Colonic mucosa (tissue), 4 donors: ENCODE measurements at places on chromosomes 12 and 14. TPM values are rescaled to one million over a fixed set of nuclear protein-coding genes. Genes with fewer than 3 reads are reported as not detected.

DNA sequence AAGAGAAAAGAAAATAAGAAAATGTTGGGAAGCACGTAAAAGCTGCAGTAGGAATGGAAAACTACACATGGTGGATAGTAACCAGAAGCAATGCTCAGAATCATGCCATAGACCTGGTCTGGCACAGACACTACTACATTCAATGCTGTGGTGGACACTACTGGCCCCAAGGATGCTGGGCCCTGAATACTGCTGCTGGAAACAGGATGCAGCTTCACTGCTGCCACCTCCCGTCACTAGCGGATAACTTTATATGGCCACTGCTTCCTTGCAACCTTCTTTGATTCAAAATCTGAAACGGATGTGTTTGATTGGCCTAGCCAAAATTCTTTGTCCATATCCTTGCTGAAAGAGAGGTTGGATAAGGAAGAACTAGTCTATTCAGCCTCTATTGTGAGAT lies 30.7 kb downstream of the ADCY6 start:
- no peaks in the 10 kb centered on the region for H3K4me1 ChIP-seq
- H3K4me3 ChIP-seq: no peak overlapping the region
- no peaks in the 10 kb centered on the region for H3K27me3 ChIP-seq
- no peak for DNase-seq
- no peak overlapping the region for H3K27ac ChIP-seq
- H3K36me3 ChIP-seq: no peaks in the 10 kb centered on the region

DNA sequence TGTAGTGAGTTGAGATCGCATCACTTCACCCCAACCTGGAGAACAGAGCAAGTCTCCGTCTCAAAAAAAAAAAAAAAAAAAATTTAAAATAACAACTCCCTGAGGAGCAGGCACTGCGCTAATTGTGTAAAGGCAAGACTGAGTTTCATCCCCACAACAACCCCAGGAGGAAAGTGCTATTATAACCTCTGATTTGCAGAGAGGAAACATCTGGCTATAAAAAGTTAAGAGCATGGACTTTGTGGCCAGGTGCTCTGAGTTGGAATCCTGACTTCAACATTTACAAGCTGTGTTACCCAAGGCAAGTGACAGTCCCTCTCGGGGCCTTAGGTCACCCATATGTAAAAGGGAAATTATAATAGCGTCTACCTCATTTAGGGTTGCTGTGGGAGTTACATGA lies 76.0 kb upstream of the MYL2 start:
- H3K27me3 ChIP-seq: no peaks in the 10 kb centered on the region
- no peak for DNase-seq
- H3K4me3 ChIP-seq: no peak overlapping the region
- H3K4me1 ChIP-seq: no peaks in the 10 kb centered on the region
- no peak overlapping the region for H3K27ac ChIP-seq

DNA sequence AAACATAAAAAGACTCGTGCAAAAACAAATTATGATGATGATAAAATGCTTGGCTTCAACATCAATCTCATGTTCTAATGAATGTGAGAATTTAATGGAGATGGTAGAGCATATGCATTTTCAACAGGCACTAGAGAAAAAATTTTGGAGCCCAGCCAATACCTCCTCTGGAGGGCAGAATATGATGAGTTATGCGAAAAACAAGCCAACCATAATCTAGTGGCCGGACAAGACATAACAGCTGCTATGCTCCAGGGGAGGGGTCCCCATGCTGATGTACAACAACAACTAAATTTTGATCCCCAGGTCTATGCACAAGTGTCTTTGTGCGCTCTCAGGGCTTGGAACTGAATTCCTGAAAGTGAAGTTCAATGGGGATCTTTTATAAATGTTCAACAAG lies 1197.5 kb downstream of the LRFN5 start:
- no peak overlapping the region for H3K4me3 ChIP-seq
- DNase-seq: no peak
- H3K4me1 ChIP-seq: no peaks in the 10 kb centered on the region
- H3K27ac ChIP-seq: no peak overlapping the region
- no peaks in the 10 kb centered on the region for H3K36me3 ChIP-seq

- peaks cover 12% of the 10 kb centered on the region for H3K4me1 ChIP-seq
- DNase-seq: peak; percentile 38
- no peaks in the 10 kb centered on the region for H3K36me3 ChIP-seq
- peak overlapping the region; percentile 13 for H3K4me3 ChIP-seq
Measured at GRCh38 chr12:116880817-116881324, 370 bp downstream of the HRK start.

GRCh38 chr12:121717041-121717699 lies 4.6 kb downstream of the TMEM120B start:
- H3K36me3 ChIP-seq: no peaks in the 10 kb centered on the region
- H3K27ac ChIP-seq: no peak overlapping the region
- no peak for DNase-seq
- H3K4me3 ChIP-seq: no peak overlapping the region
- no peaks in the 10 kb centered on the region for H3K27me3 ChIP-seq
- H3K4me1 ChIP-seq: peaks cover 6% of the 10 kb centered on the region

- H3K27ac ChIP-seq: no peak overlapping the region
- H3K4me3 ChIP-seq: no peak overlapping the region
- peaks cover 23% of the 10 kb centered on the region for H3K4me1 ChIP-seq
- peaks cover 8% of the 10 kb centered on the region for H3K36me3 ChIP-seq
Measured at GRCh38 chr14:105015242-105015641, 5.6 kb downstream of the CDCA4 start.

- DNase-seq: no peak
- no peaks in the 10 kb centered on the region for H3K4me1 ChIP-seq
- H3K27me3 ChIP-seq: no peaks in the 10 kb centered on the region
- H3K36me3 ChIP-seq: no peaks in the 10 kb centered on the region
- no peak overlapping the region for H3K27ac ChIP-seq
- H3K4me3 ChIP-seq: no peak overlapping the region
Measured at GRCh38 chr14:24274101-24274543, 2.7 kb upstream of the RABGGTA start.

DNA sequence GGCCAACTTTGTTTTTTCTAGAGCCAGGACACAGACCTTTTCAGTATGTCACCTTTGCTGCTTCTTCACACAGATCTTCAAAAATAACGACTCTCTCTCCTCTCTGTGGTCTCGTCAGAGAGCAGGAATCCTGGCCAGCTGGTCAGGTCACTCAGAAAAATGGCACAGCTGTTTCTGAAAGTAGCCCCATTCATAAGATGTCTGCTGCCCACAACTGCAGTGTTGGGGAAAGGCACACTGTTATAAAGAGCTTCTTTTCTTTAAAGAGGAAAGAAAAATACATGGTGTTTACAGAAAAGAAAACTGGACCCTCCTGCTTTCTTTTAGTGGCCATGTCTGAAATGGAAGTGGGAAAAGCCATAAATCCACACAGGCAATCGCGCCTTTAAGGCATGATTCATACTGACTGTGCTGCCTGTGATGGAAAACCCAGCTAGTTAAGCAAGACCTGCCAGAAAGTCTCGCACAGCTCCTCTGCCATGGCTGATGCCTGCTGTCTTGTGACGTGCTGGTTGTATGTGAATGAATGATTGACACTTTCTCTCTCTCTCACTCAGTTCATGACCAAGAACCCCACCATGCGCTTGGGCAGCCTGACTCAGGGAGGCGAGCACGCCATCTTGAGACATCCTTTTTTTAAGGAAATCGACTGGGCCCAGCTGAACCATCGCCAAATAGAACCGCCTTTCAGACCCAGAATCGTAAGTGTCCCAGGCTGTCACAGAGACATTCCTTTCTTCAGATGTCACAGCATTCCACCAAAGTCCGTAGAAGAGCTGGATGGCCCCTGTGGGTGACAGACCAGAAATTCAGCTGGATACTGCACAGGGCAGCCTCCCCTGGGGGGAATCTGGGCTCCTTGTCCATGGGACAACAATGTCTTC lies 147.9 kb upstream of the HIF1A start:
- no peak overlapping the region for H3K27ac ChIP-seq
- DNase-seq: no peak
- H3K4me3 ChIP-seq: no peak overlapping the region
- peaks cover 8% of the 10 kb centered on the region for H3K4me1 ChIP-seq
- H3K36me3 ChIP-seq: no peaks in the 10 kb centered on the region

- H3K27ac ChIP-seq: peak overlapping the region; percentile 19
- no peaks in the 10 kb centered on the region for H3K4me1 ChIP-seq
- no peaks in the 10 kb centered on the region for H3K27me3 ChIP-seq
- H3K36me3 ChIP-seq: no peaks in the 10 kb centered on the region
- no peak overlapping the region for H3K4me3 ChIP-seq
Measured at GRCh38 chr14:101927859-101928258, 36.5 kb upstream of the DYNC1H1 start.

DNA sequence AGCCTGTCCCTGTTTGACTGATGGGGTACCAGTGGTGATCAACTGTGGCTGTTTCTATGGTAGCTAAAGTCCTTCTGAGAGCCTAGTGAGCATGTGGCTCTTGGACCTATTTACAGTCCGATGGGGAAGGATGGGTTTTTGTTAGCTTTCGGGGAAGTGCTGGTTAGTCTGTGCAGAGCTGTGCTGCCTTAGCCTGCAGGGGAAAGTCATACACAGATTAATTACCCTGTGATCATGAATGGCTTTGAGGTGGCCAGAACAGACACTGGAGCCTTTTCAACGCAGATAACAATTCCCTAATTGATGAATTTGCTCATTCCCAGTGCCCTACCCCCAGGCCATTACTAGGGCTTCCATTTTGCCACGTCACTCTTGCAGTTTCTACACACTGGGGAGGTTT lies 99.7 kb downstream of the WSCD2 start:
- no peaks in the 10 kb centered on the region for H3K27me3 ChIP-seq
- DNase-seq: no peak
- no peak overlapping the region for H3K4me3 ChIP-seq
- H3K4me1 ChIP-seq: no peaks in the 10 kb centered on the region

Gene TBX5
- not detected for total RNA-seq

Gene AICDA
- total RNA-seq: not detected
